ENCODE measurements at places on chromosomes 3 and 15. TPM values are rescaled to one million over a fixed set of nuclear protein-coding genes. Genes with fewer than 3 reads are reported as not detected.

- H3K27me3 ChIP-seq, result no peaks in the 10 kb centered on the region
- no peaks in the 10 kb centered on the region for H3K36me3 ChIP-seq
- H3K4me1 ChIP-seq, result no peaks in the 10 kb centered on the region
Measured at GRCh38 chr3:22269831-22270230, 518.8 kb upstream of the ZNF385D start.

Gene NCK1
- 51.5 TPM for total RNA-seq

Gene AQR
- 44.9 TPM for total RNA-seq

DNA sequence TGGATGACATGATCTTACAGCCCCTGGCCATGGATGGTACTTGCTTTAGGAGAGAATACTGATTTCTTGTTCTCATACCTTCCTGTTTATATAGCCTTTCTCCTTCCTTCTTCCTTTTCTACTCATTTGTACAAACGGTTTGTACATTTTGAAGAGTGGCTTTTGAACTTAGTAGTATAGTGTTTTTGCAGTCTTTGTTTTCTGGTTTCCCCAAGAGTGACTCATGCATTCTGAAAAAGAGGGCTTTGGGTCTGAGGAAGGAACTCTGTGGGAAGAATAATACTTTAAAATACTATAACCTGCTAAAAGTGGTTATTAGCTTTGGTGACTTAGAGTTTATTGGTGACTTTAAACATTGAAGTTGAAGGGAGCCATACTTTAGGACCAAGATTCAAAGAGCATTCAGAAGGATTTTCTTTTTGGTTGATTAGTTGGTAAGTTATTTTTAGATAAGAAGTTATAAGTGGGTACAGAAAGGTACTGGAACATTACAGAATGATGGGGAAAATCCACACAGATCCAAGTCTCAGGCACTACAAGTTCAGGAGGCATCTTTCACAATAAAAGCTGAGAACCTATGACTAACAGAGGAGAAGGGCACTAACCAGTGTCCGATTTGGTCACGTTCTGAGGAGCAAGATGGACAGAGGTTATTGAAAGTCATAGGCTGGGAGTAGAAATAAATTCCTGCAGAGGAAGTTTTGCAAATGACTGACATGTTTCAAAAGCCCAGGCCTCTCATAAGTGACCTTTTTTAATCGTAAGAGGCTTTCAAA, 369.6 kb upstream of the AZI2 start:
- no peak overlapping the region for H3K4me3 ChIP-seq
- no peaks in the 10 kb centered on the region for H3K36me3 ChIP-seq
- DNase-seq, result no peak
- no peaks in the 10 kb centered on the region for H3K4me1 ChIP-seq
- no peaks in the 10 kb centered on the region for H3K27me3 ChIP-seq

- H3K27ac ChIP-seq, result no peak overlapping the region
- no peak for DNase-seq
- no peak overlapping the region for H3K4me3 ChIP-seq
- H3K4me1 ChIP-seq, result no peaks in the 10 kb centered on the region
- no peaks in the 10 kb centered on the region for H3K27me3 ChIP-seq
Measured at GRCh38 chr15:41125931-41126642, 10.0 kb upstream of the INO80 start.

Gene GOLGA8H
- not detected for total RNA-seq

Gene SSUH2
- not detected for total RNA-seq

Gene PLCL2
- 24.7 TPM for total RNA-seq

Gene GOLGA6L7
- total RNA-seq, result not detected

- no peak overlapping the region for H3K27ac ChIP-seq
- no peak for DNase-seq
- H3K27me3 ChIP-seq, result no peaks in the 10 kb centered on the region
- H3K4me1 ChIP-seq, result no peaks in the 10 kb centered on the region
- no peak overlapping the region for H3K4me3 ChIP-seq
- H3K36me3 ChIP-seq, result no peaks in the 10 kb centered on the region
Measured at GRCh38 chr3:127105587-127105986, 87.3 kb upstream of the PRR23E start.

DNA sequence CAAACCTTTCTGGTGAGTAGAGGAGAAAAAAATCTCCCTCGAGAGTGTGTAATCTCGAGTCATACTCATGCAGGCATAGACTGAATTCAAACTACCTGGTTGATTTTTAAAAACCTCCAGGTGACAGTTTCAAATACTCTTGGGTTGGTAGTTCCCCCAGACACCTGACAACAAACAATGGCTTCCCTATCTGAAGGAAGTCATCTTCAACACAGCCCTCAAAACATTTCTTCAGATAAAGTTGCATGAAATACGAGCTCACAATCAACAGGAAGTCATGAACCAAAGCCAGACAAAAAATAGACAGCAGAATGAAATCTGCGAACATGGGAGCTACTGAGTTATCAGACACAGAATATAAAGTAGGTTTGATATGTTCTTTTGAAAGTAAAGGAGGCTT, 112.8 kb downstream of the ST8SIA2 start:
- H3K4me1 ChIP-seq, result no peaks in the 10 kb centered on the region
- H3K27ac ChIP-seq, result no peak overlapping the region
- H3K27me3 ChIP-seq, result no peaks in the 10 kb centered on the region
- DNase-seq, result no peak
- no peak overlapping the region for H3K4me3 ChIP-seq

DNA sequence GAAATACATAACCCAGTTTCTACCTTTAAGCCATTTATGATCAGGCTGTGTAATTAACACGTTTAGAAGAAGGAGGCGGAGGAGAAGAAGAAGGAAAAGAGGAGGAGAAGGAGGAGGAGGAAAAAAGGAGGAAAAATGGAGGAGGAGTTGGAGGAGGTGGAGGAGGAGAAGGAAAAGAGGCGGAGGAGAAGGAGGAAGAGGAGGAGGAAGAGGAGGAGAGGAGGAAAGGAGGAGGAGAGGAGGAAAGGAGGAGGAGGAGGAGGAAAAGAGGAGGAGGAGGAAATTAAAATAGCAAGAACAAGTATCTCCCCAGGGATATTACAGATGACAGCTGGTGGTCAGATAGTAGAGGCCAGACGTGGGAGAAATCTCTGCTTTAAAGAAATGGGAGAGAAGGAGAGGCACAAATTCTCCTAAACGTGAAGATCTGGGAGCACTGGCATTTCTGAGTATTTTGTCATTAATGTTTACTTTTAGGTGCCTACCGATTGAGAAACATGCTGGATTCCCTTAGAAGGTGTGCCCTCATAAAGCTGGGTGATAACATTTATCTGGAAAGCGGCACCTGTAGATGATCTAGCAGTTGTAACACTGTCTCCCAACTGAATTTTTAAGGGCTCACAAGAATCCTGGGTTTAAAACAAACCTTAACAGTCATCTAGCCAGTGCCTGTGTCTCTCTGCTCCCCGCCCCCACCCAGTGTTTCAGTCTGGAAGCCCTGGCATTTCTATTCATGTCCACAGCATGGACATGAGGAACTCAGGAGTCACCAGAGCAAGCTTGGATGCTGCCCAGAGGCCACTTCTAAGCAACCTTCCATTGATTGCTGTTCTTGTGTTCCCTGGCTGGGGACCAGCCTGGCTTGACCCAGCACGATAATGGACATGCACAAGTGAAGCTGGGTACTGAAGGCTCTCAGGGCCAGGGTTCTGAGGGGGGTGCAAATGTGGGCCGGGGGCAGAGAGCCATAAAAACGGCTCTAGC, 75.2 kb downstream of the CHRNA7 start:
- no peak overlapping the region for H3K4me3 ChIP-seq
- no peak overlapping the region for H3K27ac ChIP-seq
- H3K36me3 ChIP-seq, result no peaks in the 10 kb centered on the region
- H3K27me3 ChIP-seq, result no peaks in the 10 kb centered on the region

GRCh38 chr15:45146405-45146804, 16.6 kb downstream of the DUOX1 start:
- H3K4me3 ChIP-seq, result no peak overlapping the region
- H3K27ac ChIP-seq, result no peak overlapping the region
- no peaks in the 10 kb centered on the region for H3K36me3 ChIP-seq
- no peaks in the 10 kb centered on the region for H3K4me1 ChIP-seq

GRCh38 chr3:13890377-13891016, 10.6 kb upstream of the WNT7A start:
- no peaks in the 10 kb centered on the region for H3K36me3 ChIP-seq
- DNase-seq, result no peak
- H3K4me3 ChIP-seq, result no peak overlapping the region
- H3K27me3 ChIP-seq, result no peaks in the 10 kb centered on the region
- no peak overlapping the region for H3K27ac ChIP-seq

DNA sequence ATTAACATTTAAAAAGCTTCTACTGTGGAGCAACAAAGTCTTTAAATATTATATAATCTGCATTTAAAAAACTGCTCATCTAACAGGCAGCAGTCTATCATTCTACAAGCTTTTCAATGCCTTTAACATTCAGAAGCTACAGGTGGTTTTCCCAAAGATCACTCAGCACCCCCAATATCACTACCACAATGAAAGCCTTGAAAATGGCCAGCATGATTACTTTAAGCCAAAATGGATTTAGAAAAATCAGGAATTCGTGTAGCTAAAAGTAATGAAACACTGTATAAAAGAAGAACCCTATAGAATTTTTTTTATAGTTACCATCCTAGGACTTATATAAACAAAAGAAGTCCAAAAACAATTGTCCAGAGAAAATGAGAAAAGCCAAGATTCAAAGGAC, 400.4 kb downstream of the TIGIT start:
- DNase-seq, result no peak
- H3K27me3 ChIP-seq, result no peaks in the 10 kb centered on the region
- H3K27ac ChIP-seq, result no peak overlapping the region
- H3K36me3 ChIP-seq, result no peaks in the 10 kb centered on the region
- H3K4me3 ChIP-seq, result no peak overlapping the region
- H3K4me1 ChIP-seq, result no peaks in the 10 kb centered on the region

GRCh38 chr3:135260025-135260424, 465.0 kb downstream of the EPHB1 start:
- H3K27ac ChIP-seq, result no peak overlapping the region
- H3K4me3 ChIP-seq, result no peak overlapping the region
- no peaks in the 10 kb centered on the region for H3K27me3 ChIP-seq
- no peaks in the 10 kb centered on the region for H3K4me1 ChIP-seq
- DNase-seq, result no peak

Data from uterus (tissue), 4 donors.